Posterior cingulate gyrus (tissue), 11 donors: ENCODE measurements at places on chromosomes 12 and 14.

GRCh38 chr12:54024581-54025305, 3.5 kb upstream of the HOXC6 start:
- peak; percentile 5 for DNase-seq

DNA sequence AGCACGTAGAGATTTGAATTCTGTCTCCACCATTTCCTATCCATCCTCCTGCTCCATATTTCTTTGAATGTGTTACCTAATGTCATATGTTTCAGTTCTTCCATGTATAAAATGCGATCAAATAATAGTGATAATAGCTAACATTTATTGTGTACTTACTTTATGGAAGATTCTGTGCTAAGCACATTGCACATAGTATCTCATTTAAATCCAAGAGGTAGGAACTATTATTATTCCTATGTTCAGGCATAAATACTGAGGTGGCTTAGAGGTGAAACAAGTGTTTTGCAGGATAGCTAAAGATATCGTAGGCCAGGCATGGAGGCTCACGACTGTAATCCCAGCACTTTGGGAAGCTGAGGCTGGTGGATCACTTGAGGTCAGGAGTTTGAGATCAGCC, 17.5 kb upstream of the AICDA start:
- DNase-seq: no peak

DNA sequence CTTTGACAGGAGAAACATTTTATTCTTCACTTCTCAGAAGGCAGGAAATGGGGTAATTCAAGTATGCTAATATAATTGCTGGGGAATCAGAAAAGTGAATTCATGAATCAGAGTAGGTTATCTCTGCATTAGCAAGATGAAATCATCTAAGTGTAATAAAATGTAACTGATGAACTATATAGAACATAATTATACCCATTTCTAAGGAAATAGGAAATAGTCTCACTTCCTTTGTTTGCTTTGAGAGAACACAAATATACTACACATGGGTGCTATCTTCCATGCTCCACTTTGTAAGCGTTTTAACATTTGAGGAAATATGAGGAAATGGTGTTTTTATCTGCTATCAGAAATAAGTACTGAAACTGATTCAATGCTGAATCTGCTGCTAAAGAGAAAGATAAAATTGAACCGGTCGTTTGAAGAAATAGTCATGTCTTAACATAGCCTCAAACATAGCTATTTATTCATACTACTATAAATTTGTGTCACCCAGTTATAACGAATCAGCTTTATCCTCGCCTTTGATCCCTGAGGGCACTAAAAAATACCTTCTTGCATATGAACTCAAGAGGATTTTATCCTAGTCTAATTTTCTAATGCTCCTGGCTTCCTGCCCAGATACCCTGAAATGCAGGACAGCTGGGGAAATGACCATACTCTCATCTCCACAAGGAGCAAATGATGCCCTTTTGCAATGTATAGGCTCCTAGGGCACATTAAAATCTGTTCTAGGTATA, 696.0 kb downstream of the C12orf50 start:
- DNase-seq: no peak

DNA sequence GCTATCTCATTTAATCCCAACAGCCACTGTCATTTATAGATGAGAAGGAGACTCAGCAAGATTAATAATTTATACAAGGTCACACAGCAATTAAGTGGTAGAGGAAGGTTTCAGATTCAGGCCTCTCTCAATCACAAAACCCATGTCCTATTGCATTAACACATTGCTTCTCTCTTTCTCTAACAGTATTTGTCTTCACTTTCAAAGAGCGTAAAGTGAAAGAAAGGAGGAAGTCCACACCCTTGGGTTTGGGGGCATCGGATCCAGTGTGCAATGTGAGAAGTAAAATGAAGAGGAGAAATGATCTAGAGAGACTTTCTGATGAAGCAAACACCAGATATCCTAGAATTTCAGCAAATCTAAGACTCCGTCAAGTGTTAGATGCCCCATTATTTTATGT, 7.0 kb upstream of the VRK1 start:
- no peak for DNase-seq

- DNase-seq: no peak
Observed at GRCh38 chr12:114681116-114681871, 2.7 kb downstream of the TBX3 start.

DNA sequence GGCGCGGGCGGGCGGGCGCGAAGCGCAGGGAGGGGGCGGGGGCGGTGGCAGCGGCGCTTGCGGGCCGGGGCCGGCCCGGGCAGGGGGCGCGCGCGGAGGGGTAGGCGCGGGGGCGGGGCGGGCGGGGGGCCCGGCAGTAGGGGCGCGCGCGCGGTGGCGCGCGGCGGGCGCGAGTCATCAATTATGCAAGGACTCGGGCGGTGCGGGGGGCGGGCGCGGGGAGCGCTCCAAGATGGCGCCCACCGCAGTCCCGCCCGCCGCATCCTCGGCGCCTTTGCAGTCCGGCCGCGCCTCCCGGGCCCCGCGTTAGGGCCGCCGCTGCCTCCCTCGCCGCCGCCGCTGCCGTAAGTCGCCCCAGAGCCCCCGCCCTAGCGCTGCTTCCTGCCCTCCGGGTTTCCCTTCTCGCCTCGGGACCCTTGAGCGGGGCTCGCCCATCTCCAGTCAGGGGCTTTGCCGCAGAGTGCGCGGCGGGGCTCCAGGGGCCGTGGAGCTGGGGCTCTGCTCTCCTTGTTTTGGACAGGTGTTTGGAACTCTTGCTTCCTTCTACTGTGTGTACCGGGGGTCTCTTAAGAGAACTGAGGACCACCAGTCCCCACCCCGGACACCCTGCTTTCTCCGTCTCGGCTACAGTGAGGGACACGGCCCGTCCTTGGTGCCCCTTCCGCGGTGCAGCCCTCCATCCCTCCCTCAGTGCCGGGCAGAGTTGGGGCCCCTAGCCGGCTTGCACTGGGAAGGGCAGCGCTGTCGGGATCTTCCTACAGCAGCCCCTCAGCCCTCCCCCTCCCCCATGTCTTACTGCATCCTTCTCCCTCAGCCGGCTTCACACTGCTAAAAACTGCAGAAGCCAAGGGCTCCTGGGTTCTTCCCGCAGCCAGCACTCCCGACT, at the start of gene SCN8A:
Gene SCN8A (plus strand): TSS at position 218 of the 886 bp plus-strand sequence. CDS start 71,585 bp downstream, outside the sequence.
- DNase-seq: peak; percentile 61

GRCh38 chr14:61342486-61342885, 21.1 kb downstream of the PRKCH start:
- no peak for DNase-seq

- DNase-seq: no peak
Observed at GRCh38 chr14:104406831-104407230, 172.7 kb upstream of the C14orf180 start.

DNA sequence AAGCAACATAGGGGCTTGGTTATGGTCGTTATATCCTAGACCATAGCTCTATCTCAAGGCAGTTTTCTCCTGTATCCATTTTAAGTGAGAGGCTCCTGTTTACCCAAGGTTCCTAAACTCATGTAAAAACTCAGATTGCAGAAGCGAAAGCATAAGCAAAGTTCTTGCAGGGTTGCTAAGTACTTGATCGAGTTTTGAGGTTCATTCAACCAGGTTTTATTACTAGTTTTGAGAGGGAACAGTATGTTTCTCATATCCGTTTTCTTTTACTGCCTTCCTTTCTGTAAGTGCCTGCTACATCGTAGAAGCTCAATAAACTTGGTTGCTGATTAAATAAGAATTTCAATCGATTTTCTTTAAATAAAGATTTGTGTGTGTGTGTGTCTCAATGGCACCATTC, 5.1 kb downstream of the AKAP3 start:
- no peak for DNase-seq
